Body of pancreas (tissue), 4 donors: ENCODE measurements at places on chromosomes 6 and 20.

DNA sequence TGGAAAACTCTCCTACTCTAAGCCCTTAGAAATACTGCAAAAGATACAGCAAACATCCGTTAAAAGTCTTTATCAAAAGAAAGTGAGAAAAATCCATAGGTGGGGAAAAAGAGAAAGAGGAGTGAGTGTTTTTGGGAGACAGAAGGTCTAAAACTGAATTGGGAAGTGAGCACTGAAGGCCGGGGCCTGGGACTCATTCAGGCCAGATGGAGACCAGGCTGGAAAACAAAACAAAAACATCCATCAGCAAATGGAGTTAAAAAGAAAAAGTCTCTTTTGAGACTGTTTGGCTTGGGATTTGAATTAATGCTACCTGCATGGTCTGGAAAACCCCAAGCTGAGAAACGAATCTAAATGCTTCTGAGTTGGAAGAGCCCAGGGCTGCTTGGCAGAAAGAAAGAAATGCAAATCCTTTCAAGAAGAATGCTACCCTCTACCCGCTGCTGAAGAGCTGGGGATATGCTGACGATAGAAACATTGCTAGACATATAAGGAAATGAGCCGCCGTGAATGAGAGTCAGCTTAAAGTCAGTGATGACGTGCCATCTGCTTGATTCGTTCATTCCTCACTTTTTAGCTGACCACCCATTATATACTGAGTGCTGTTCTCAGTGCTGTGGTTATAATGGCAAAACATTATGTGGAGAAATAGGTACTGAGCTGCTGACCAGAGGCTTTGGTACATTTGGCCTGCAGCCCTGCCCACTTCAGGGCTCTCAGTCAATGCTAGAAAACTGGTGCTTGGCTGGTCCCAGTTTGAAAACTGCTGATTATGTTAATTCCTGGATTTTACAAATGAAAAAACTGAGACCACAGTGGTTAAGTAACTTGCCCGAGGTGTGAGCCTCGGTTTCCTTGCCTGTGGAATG is 28.0 kb upstream of the TULP4 start:
- no peak for DNase-seq
- no peaks in the 10 kb centered on the region for H3K36me3 ChIP-seq

- H3K27ac ChIP-seq = no peak overlapping the region
- no peaks in the 10 kb centered on the region for H3K36me3 ChIP-seq
- DNase-seq = no peak
- peaks cover 4% of the 10 kb centered on the region for H3K4me1 ChIP-seq
Observed at GRCh38 chr6:25038999-25039398, 103.2 kb upstream of the RIPOR2 start.

GRCh38 chr6:19268117-19268516 is 569.1 kb upstream of the ID4 start:
- H3K4me1 ChIP-seq = peaks cover 6% of the 10 kb centered on the region
- no peak overlapping the region for H3K4me3 ChIP-seq
- DNase-seq = no peak
- H3K27me3 ChIP-seq = no peaks in the 10 kb centered on the region
- H3K27ac ChIP-seq = peak overlapping the region; percentile 50
- no peaks in the 10 kb centered on the region for H3K36me3 ChIP-seq

- no peaks in the 10 kb centered on the region for H3K27me3 ChIP-seq
- DNase-seq = no peak
- no peaks in the 10 kb centered on the region for H3K36me3 ChIP-seq
Observed at GRCh38 chr20:54339093-54339492, 131.2 kb downstream of the PFDN4 start.

DNA sequence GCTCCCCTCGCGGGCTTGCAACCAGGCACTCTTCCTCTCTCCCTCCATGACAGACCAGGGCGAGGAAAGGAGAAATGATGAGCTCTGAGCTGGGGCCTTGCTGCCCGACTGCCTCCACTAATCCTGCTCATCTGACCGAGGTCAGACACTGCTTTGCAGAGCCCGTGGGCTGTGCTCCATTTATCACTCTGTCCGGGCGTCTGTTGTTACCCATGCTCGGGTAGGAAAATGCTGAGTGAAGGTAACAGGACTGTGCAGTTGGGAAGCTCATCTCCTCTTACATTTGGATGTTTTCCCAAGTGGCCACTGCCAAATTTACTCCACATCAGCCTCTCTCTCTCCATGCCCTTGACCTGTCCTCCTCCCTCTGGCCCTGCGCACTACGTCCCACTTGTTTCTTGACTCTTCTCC is 14.6 kb downstream of the RPS6KA2 start:
- H3K27me3 ChIP-seq = no peaks in the 10 kb centered on the region
- H3K27ac ChIP-seq = no peak overlapping the region
- DNase-seq = no peak
- no peaks in the 10 kb centered on the region for H3K36me3 ChIP-seq

DNA sequence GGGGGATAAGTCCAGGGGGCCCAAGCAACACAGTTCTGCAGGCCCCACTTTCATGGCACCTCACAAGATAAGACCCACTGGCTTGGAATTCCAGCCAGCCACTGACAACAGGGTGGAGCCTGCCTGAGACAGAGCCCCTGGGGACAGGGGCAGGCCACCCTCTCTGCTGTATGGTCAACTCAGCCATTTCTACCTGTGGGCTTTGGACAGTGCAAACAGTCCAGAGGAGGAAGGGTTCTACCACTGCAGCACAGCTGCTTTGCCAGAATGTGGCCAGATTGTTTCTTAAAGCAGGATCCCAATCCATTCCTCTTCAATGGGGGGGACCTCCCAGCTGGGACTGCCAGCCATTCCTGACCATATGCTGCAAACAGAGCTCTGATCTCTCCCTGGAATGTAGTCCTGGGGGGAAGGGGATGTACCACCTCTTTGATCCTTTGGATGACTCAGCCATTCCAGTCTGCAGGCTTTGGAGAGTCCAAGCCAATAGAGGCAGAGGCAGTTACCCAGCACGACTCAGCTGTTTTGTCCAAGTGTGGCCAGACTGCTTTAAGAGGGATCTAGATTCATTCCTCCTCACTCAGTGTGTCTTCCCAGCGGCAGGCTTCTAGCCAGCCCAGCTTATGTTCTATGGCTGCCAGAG is 842.2 kb downstream of the EPHA7 start:
- H3K4me1 ChIP-seq = no peaks in the 10 kb centered on the region
- H3K27ac ChIP-seq = no peak overlapping the region
- no peaks in the 10 kb centered on the region for H3K36me3 ChIP-seq
- no peak overlapping the region for H3K4me3 ChIP-seq

DNA sequence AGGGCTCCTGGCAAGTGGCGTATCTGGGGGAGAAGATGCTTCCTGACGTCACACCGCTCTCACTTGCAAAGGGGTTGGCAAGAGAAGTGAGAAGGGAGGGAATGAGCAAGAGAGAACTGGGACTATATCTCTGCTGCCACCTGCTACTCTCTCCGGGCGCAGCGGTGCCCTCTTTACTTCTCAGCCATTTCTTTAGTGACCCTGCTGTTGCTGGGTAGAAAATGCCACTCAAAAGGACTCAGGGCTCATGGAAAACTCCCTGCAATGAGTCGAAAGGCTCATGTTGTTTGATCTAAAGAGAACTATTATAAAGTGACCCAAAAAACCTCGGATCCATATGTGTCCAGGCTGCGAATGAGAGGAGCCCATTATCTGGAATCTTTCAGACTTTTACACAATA is 401.8 kb downstream of the SAMD5 start:
- no peak overlapping the region for H3K27ac ChIP-seq
- H3K4me1 ChIP-seq = no peaks in the 10 kb centered on the region
- H3K4me3 ChIP-seq = no peak overlapping the region
- DNase-seq = no peak
- no peaks in the 10 kb centered on the region for H3K36me3 ChIP-seq

DNA sequence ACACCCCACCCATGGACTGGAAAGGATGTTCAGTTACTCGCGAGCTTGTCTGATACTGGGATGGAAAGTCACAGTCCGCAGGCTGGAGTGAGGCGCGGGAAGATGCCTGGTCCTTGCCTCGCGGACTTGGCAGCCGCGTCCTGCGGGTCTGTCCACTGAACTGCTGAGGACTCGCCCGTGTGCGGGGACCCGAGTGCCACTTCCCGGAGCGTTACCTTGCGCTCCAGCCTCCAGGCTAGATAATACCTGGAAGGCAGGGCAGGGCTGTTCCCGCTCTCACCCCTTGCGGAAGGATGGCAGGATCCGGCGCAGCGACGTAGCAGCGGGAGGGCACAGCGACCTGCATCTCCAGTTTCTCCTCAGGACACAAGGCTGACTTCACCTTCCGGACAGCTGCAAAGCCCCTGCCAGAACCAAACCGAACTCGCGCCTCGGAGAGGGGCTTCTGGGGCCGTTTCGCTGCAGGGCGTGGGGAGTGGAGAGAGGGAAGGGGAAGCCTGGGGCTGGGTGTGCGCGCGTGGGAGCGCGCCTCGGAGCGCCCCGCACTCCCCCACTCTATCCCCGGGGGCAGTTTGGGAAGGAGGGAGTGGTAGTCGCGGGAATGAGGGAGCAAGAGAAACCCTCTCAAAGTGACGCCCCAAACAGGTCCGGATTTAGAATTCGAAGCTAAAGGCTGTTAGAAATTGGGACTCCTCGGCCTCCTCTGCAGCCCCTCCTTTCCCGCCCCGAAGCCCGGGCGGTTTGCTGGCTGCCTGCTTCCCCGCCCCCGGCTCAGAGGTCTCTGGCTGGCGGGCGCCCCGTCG is at the start of gene KCNQ5:
TSS of gene KCNQ5 (plus strand) at position 774 of the 803 bp plus-strand sequence.
- H3K4me3 ChIP-seq = peak within 1 kb of the TSS; percentile 48
- H3K27ac ChIP-seq = no peak within 1 kb of the TSS
- no peaks in the 10 kb centered on the region for H3K27me3 ChIP-seq

- H3K27me3 ChIP-seq = no peaks in the 10 kb centered on the region
- no peaks in the 10 kb centered on the region for H3K36me3 ChIP-seq
- no peak overlapping the region for H3K27ac ChIP-seq
- H3K4me3 ChIP-seq = no peak overlapping the region
- H3K4me1 ChIP-seq = no peaks in the 10 kb centered on the region
Observed at GRCh38 chr20:54188132-54188849, 14.5 kb upstream of the CYP24A1 start.

- no peak overlapping the region for H3K4me3 ChIP-seq
- H3K27me3 ChIP-seq = no peaks in the 10 kb centered on the region
- no peak for DNase-seq
- H3K36me3 ChIP-seq = no peaks in the 10 kb centered on the region
- H3K4me1 ChIP-seq = no peaks in the 10 kb centered on the region
Observed at GRCh38 chr20:36644032-36644705, 1.8 kb downstream of the SLA2 start.

- no peaks in the 10 kb centered on the region for H3K36me3 ChIP-seq
- H3K27me3 ChIP-seq = no peaks in the 10 kb centered on the region
- H3K4me1 ChIP-seq = peaks cover 16% of the 10 kb centered on the region
- H3K4me3 ChIP-seq = no peak overlapping the region
- DNase-seq = no peak
Observed at GRCh38 chr20:58306421-58307261, 2.9 kb upstream of the RAB22A start.

DNA sequence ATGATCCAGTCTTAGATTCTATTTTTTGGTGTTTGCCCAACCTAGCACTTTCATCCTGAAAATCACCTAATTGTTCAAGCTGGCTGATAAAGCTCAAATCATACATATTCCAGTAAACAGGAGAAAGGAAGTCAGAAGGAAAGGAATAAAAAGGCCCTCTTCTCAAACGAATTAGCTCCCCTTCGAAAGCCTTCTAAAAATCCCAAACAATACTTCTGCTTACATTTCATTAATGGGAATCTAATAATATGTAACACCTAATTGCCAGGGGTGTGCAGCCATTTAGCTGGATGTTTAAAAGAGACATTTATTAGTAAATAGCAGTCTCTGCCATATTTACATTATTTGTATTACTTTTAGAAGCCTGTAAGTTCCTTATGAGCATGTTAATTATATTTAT is 302.9 kb upstream of the TCF21 start:
- no peak for DNase-seq
- H3K4me1 ChIP-seq = no peaks in the 10 kb centered on the region
- no peaks in the 10 kb centered on the region for H3K27me3 ChIP-seq

- peaks cover 54% of the 10 kb centered on the region for H3K4me1 ChIP-seq
- no peak for DNase-seq
- H3K36me3 ChIP-seq = no peaks in the 10 kb centered on the region
Observed at GRCh38 chr6:43911354-43912115, 141.5 kb downstream of the VEGFA start.

GRCh38 chr20:50916257-50916656 is 15.0 kb downstream of the ADNP start:
- H3K36me3 ChIP-seq = no peaks in the 10 kb centered on the region
- DNase-seq = no peak
- H3K27ac ChIP-seq = no peak overlapping the region
- no peaks in the 10 kb centered on the region for H3K27me3 ChIP-seq

GRCh38 chr6:50543666-50544065 is 169.7 kb upstream of the TFAP2D start:
- H3K27ac ChIP-seq = no peak overlapping the region
- H3K27me3 ChIP-seq = no peaks in the 10 kb centered on the region
- H3K4me1 ChIP-seq = no peaks in the 10 kb centered on the region
- no peak overlapping the region for H3K4me3 ChIP-seq

DNA sequence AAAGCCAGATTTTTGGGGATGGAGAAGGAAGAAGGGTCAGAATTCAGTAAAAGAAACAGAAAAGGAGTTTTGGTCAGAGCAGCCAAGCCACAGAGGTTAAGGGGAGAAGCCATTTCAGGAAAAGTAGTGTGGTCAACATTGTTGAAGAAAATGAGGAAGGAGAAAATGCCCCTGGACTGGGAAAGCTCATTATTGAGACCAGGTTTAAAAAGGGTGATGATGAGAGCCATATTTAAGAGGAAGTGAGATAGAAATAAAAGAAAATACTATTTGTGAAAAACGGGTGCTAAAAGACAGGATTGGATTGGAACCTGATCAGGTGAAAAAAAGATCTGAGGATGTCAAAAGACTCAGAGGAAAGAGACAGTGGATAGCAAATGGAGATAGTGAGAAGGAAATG is 75.8 kb downstream of the CEP162 start:
- H3K4me1 ChIP-seq = no peaks in the 10 kb centered on the region
- no peak for DNase-seq
- no peak overlapping the region for H3K4me3 ChIP-seq
- no peaks in the 10 kb centered on the region for H3K27me3 ChIP-seq
- H3K27ac ChIP-seq = no peak overlapping the region

- H3K27me3 ChIP-seq = no peaks in the 10 kb centered on the region
- peak; percentile 85 for DNase-seq
- no peak overlapping the region for H3K4me3 ChIP-seq
- peak overlapping the region; percentile 49 for H3K27ac ChIP-seq
- H3K36me3 ChIP-seq = no peaks in the 10 kb centered on the region
Observed at GRCh38 chr20:45311589-45312211, 3.6 kb upstream of the MATN4 start.

DNA sequence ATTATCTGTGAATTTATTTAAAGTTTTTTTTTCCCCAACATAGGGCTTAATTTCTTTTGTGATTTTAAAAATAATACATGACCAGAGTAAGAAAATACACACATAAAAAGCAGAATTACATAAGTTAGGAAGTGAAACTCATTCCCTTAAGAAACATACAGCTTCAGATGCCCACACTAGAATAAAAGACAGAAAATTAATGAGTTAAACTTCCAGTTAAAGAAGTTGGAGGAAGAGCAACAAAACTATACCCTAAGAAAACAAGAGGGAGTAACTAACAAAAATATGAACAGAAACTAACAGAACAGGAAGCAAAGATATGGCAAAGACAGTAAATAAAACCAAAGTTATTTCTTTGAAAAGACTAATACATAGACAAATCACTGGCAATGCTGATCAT is 107.6 kb upstream of the CEP85L start:
- H3K27me3 ChIP-seq = no peaks in the 10 kb centered on the region
- no peaks in the 10 kb centered on the region for H3K36me3 ChIP-seq
- peak overlapping the region; percentile 24 for H3K27ac ChIP-seq

GRCh38 chr6:150717419-150717818 is 117.7 kb downstream of the PLEKHG1 start:
- no peak overlapping the region for H3K4me3 ChIP-seq
- H3K4me1 ChIP-seq = peaks cover 19% of the 10 kb centered on the region
- DNase-seq = peak; percentile 21

GRCh38 chr6:88220493-88220892 is 54.3 kb upstream of the CNR1 start:
- H3K27ac ChIP-seq = no peak overlapping the region
- H3K36me3 ChIP-seq = no peaks in the 10 kb centered on the region
- no peak for DNase-seq
- H3K27me3 ChIP-seq = no peaks in the 10 kb centered on the region
- H3K4me3 ChIP-seq = no peak overlapping the region
